ENCODE measurements at places on chromosomes 12 and 14.

DNA sequence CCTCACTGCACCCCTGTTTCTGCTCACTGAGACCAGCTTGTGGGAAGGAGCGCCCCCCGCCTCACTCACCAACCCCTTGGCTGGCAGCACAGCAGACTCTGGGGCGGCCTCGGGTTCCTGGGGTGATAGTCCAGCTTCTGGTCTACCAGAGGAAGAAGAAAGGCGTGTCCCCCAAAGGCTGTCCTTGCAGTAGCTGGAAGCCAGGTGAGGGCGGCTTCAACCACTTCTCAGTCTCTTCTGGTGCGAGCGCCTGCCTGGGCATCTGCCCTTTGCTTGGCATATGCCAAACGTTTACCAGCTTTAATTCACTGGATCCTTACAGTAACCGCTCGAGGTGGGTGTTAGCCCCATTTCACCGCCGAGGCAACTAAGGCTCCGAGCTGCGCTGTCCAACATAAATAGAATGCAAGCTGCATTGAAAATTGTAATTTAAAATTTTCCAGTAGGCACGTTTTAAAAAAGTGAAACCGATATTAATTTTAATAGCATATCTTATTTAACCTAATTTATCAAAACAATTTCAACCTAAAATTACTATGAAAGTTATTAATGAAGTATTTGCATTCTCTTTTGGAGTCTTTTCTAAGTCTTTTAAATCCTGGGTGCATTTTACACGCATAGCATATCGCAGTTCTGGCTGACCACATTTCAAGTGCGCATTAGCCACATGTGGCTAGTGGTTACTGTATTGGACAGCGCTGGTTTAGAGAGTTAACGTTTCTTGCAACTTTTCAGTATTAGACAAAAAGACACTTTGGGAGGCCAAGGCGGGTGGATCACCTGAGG, 872 bp downstream of the FAM177A1 start:
- peak; percentile 21 for DNase-seq

- DNase-seq: no peak
Measured at GRCh38 chr12:121889274-121889624, 659 bp downstream of the PSMD9 start.

GRCh38 chr14:78986989-78987388, 816.8 kb downstream of the NRXN3 start:
- DNase-seq: no peak

DNA sequence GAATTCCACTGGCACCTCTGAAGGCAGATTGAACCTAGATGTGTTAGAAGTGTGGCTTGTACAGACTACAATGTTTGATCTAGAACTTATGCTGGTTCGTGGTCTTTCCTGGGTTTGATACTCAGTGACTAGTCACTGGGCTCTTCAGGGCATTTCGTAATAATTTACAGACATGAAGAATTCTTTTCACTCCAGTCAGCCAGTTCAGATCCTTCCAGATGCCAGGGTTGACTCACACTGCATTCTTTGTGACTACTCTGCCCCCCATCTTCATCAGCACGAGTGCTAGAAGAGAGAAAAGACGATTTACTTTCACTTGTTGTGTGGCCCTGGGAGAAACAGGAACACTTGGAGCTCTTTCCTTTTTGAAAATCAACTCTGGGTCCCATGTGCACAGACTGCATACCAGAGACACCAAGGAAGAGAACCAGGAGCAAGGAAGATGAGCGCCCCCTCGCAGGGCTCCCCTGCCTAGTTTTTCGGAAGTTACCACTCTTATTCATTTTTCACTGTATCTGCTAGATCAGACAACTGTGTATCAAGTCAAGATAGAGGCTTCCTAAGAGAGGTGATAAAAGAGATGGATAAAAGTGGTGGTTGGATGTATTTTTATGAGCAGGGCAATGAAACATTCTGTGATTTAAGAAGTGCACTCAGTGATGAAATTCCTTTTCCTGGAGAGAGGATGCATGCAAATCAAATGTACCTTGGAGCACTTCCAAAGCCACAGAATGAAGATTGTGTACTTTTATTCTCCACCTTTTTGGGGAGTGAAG, 33.5 kb upstream of the EVL start:
- DNase-seq: peak; percentile 91

- DNase-seq: no peak
Measured at GRCh38 chr14:100438271-100438670, 115.1 kb downstream of the SLC25A47 start.
